ENCODE measurements at places on chromosomes 6 and 20. TPM values are rescaled to one million over a fixed set of nuclear protein-coding genes. Genes with fewer than 3 reads are reported as not detected.
A peak's percentile ranks its signal among the peaks of the same experiment; 100 is the strongest.

GRCh38 chr20:21661488-21662055, 43.9 kb upstream of the PAX1 start:
- H3K4me1 ChIP-seq = 0 out of 2 replicates have a peak, but pooled peaks cover 3% of the 10 kb centered on the region
- no peak overlapping the region for H3K27ac ChIP-seq
- peaks cover 3% of the 10 kb centered on the region for H3K27me3 ChIP-seq
- no peaks in the 10 kb centered on the region for H3K36me3 ChIP-seq
- no peak for DNase-seq

- H3K27ac ChIP-seq = no peak overlapping the region
- H3K4me1 ChIP-seq = peaks cover 8% of the 10 kb centered on the region
- H3K36me3 ChIP-seq = no peaks in the 10 kb centered on the region
- no peak for DNase-seq
These were observed 127.5 kb downstream of the CEP57L1 start for GRCh38 chr6:109222848-109223247.

GRCh38 chr20:46296526-46297250, 11.6 kb downstream of the CDH22 start:
- no peak overlapping the region for H3K4me3 ChIP-seq
- peaks cover 13% of the 10 kb centered on the region for H3K4me1 ChIP-seq
- peaks cover 3% of the 10 kb centered on the region for H3K27me3 ChIP-seq
- DNase-seq = no peak
- no peak overlapping the region for H3K27ac ChIP-seq

DNA sequence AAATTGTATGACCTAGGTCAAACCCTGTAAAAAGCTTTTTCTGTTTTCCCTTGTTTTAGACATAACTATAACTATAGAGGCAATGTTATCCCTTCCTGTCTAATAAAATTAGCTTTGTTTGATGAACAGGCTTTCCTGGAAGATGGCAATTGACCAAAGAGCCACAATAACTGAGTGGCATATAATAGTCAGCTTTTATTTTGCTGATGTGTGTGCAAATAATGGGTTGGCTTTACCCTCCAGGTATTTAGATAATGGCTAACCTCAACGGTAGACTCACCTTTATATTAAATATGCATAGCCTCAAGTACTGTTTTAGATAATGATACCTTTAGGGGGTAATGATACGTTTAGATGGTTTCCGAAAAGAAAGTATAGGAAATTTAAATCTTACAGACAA, 15.0 kb downstream of the TBXT start:
- H3K36me3 ChIP-seq = peaks cover 13% of the 10 kb centered on the region
- peaks cover 3% of the 10 kb centered on the region for H3K27me3 ChIP-seq
- H3K4me3 ChIP-seq = no peak overlapping the region
- no peak for DNase-seq
- no peak overlapping the region for H3K27ac ChIP-seq
- no peaks in the 10 kb centered on the region for H3K4me1 ChIP-seq

DNA sequence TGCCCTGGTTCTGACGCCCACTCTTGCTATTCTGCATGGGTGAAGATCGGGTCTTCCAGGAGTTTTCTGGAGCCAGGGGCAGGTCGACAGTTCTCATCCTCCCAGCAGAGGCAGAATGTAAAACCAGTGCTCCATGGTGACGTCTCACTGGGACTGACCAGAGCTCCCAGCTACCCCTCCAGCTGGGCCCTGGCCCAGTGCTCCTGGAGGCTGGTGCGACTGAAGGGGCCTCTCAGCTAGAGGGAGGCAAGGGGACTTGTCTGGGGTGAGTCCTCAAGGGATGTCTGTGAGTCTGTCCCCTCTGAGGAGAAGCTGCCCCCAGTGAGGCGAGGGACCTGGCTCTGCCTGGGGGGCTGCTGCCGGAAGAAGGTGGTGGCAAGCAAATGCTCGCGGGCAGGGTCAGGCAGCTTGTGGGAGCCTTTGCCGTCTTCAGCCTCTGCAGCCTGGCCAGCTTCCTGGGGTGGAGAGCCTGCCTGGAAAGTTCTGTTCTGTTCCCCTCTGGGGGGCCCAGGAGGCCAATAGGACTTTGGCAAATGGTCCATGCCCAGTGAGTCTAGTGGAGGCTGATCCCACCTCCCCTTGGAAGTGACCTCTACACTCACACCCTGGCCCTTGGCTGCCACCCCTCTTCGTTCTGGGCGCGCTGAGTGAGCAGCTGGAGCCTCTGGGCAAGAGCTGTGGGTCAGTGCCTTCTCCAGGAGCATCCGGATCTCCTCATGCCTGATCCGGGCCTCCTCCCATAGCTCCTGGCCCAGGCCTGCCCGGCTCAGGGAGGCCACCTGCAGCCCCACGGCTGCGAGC, 47.5 kb downstream of the KIAA1755 start:
- H3K4me3 ChIP-seq = no peak overlapping the region
- no peak overlapping the region for H3K27ac ChIP-seq
- H3K36me3 ChIP-seq = no peaks in the 10 kb centered on the region
- H3K27me3 ChIP-seq = no peaks in the 10 kb centered on the region
- H3K4me1 ChIP-seq = peaks cover under 1% of the 10 kb centered on the region
- DNase-seq = no peak

GRCh38 chr6:128024046-128024445, 123.2 kb upstream of the THEMIS start:
- peaks cover 41% of the 10 kb centered on the region for H3K4me1 ChIP-seq
- 0 out of 2 replicates have a peak overlapping the region, but pooled peaks have one; percentile 59 for H3K27ac ChIP-seq
- no peak for DNase-seq
- H3K27me3 ChIP-seq = no peaks in the 10 kb centered on the region

DNA sequence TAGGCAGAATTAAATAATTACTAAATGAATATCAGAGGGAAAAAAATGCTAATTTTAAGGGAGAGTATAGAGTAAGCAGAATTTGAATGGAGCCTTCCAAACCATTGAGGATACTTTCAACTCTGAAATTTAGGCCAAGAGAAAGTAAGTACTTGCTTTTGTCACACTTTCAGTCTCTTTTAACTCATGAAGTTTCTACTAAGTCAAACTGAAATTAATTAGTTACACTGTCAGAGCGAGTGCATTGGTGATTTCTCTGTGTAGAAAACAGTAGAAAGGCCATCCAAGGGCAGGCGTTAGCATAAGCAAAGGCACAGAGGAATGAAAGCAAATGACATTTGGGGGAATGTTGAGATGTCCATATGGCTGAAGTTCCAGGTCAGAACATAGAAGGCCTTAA, 92.9 kb downstream of the PLEKHG1 start:
- H3K36me3 ChIP-seq = no peaks in the 10 kb centered on the region
- no peak for DNase-seq
- peaks cover 4% of the 10 kb centered on the region for H3K4me1 ChIP-seq

GRCh38 chr6:108835218-108835850, 12.9 kb upstream of the ARMC2 start:
- H3K4me1 ChIP-seq = peaks cover 26% of the 10 kb centered on the region
- DNase-seq = peak; percentile 89
- H3K27me3 ChIP-seq = 0 out of 2 replicates have a peak, but pooled peaks cover 5% of the 10 kb centered on the region
- H3K4me3 ChIP-seq = no peak overlapping the region
- no peak overlapping the region for H3K27ac ChIP-seq

- H3K4me3 ChIP-seq = no peak overlapping the region
- H3K27ac ChIP-seq = no peak overlapping the region
- peaks cover 34% of the 10 kb centered on the region for H3K4me1 ChIP-seq
- no peaks in the 10 kb centered on the region for H3K36me3 ChIP-seq
- H3K27me3 ChIP-seq = peaks cover 38% of the 10 kb centered on the region
These were observed 178.2 kb downstream of the CDH4 start for GRCh38 chr20:61430228-61430624.

GRCh38 chr6:15389084-15389764, 143.4 kb downstream of the JARID2 start:
- no peak overlapping the region for H3K4me3 ChIP-seq
- H3K27me3 ChIP-seq = no peaks in the 10 kb centered on the region
- H3K36me3 ChIP-seq = 0 out of 2 replicates have a peak, but pooled peaks cover 3% of the 10 kb centered on the region
- DNase-seq = no peak
- peak overlapping the region; percentile 20 for H3K27ac ChIP-seq

DNA sequence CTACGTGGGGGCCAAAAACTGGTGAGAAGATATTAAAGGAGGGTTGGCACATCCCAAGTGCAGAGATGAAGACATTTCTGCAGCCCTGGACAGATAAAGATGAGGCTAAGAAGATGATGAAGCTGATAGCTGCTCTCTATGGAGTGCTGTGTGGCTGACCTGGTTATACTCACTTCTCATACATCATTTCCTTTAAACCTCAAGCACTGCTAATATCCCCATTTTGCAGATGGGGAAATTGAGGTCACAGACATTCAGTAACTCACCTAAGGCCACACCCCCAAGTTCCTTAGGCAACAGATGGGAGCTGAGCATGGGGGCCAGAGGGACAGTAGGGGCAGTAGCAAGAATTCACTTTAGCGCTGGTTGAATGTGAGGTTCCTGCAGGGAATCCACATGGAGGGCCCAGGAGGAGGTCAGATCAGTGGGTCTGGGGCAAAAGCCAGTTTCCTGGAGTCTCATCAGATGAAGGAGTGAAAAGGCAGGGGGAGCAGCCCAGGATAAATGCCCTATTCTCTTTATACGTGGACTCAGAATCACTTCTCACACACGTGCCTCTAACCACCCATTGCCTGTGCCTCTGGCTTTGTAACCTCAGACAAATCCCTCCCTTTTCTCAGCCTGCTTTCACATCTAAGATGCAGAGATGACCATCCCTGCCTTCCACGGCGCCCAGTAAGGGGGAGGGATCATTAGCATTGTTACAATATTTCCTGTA, 125.8 kb downstream of the NFATC2 start:
- DNase-seq = no peak
- H3K27me3 ChIP-seq = peaks cover 3% of the 10 kb centered on the region
- no peaks in the 10 kb centered on the region for H3K36me3 ChIP-seq
- peaks cover 20% of the 10 kb centered on the region for H3K4me1 ChIP-seq
- no peak overlapping the region for H3K27ac ChIP-seq
- no peak overlapping the region for H3K4me3 ChIP-seq

- H3K4me1 ChIP-seq = peaks cover 5% of the 10 kb centered on the region
- no peaks in the 10 kb centered on the region for H3K27me3 ChIP-seq
- no peaks in the 10 kb centered on the region for H3K36me3 ChIP-seq
- H3K4me3 ChIP-seq = no peak overlapping the region
- DNase-seq = no peak
These were observed 28.0 kb upstream of the ADGRF5 start for GRCh38 chr6:46949632-46950280.

- DNase-seq = no peak
- peak overlapping the region; percentile 69 for H3K27ac ChIP-seq
- no peaks in the 10 kb centered on the region for H3K27me3 ChIP-seq
- H3K36me3 ChIP-seq = no peaks in the 10 kb centered on the region
- peaks cover 44% of the 10 kb centered on the region for H3K4me1 ChIP-seq
These were observed 105.8 kb downstream of the SLX4IP start for GRCh38 chr20:10540636-10541493.

DNA sequence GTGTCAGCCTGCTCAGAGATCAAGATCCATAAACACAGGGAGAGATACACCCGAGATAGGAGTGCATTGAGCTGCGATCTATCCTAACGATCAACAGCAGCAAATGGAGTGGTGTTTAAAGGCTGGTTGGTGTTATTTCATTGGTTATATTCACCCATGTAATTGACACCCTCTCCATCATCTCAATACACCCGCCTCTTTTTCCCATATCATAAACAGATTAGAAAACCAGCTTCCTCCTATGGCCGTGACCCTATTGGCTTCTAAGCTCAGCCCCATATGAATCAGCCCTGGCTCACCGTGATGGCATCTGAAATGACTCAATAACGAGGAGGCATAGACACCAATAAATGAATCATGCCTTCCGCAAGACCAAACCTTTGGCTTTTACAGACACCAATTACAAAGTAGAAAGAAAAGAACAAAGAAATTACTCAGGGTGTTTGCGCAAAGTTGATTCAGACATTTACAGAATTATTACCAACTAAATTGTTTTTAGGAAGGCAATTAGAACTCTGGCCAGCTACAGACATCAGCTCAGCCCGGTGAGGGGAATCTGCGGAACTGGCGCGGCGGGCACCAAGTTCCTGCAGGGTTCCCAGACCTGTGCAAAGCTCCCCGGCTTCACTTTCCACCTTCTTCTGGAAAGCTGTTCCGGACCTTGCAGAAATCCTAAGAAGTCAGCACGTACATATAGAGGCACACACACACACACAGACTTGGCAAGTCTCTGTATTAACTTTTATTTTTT, 11.5 kb downstream of the PMEPA1 start:
- no peak overlapping the region for H3K4me3 ChIP-seq
- no peak overlapping the region for H3K27ac ChIP-seq
- no peak for DNase-seq
- H3K27me3 ChIP-seq = no peaks in the 10 kb centered on the region
- peaks cover 83% of the 10 kb centered on the region for H3K4me1 ChIP-seq
- no peaks in the 10 kb centered on the region for H3K36me3 ChIP-seq

- peaks cover 31% of the 10 kb centered on the region for H3K4me1 ChIP-seq
- H3K36me3 ChIP-seq = peaks cover 38% of the 10 kb centered on the region
- no peak overlapping the region for H3K27ac ChIP-seq
- peak overlapping the region; percentile 56 for H3K4me3 ChIP-seq
- H3K27me3 ChIP-seq = peaks cover 16% of the 10 kb centered on the region
These were observed 932 bp upstream of the EZR start for GRCh38 chr6:158819977-158820622.

DNA sequence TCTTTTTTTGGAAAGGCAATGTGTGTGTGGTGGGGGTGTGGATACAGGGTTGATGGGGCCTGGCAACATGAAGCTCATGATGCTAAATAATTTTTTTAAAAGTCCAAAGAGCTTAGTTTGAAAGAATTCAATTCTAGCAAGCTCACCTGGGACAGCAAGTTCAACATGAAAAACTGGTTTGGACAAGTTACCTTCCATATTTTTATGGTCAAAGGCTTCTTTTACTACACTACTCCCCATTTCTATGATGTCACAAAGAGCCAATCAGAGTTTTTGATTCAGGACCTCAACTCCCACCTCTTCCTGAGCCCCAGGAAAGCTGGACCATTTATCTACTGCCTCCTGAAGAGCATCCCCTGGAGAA, 66.1 kb upstream of the CTNNBL1 start:
- no peak overlapping the region for H3K27ac ChIP-seq
- H3K4me1 ChIP-seq = peaks cover 3% of the 10 kb centered on the region
- no peaks in the 10 kb centered on the region for H3K36me3 ChIP-seq
- H3K27me3 ChIP-seq = peaks cover 24% of the 10 kb centered on the region
- DNase-seq = no peak

DNA sequence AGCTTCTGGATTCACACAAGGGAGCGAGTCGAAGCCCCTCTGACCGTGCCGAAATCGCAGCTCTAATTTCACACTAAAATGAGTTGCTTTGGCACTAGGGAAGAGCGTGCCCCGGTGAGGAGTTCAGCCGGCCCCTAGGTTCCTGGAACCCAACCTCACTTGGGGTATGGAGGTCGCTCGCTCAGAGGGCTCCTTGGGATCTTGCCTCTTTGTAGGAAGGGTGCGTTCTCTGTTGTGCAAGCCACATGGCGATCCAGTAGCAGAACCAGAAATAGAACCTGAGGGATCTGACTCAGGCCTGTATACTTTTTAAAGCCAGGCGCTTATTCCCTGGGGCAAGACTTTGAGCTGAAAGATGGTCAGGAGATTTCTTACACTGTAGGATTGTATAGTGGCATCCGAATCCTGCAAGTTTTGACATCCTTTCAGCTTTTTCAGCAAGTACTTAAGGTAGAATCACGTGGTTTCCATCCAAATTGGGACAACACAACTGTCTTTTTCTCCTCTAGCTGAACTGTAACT, 861 bp upstream of the RALGAPA2 start:
- H3K36me3 ChIP-seq = no peaks in the 10 kb centered on the region
- H3K27me3 ChIP-seq = no peaks in the 10 kb centered on the region
- H3K27ac ChIP-seq = peak overlapping the region; percentile 94
- peak; percentile 26 for DNase-seq
- peak overlapping the region; percentile 77 for H3K4me3 ChIP-seq
- peaks cover 17% of the 10 kb centered on the region for H3K4me1 ChIP-seq

The ASIP gene
- not detected for total RNA-seq

The PLTP gene
- 133 TPM for total RNA-seq

The KIAA1755 gene
- total RNA-seq = 0.16 TPM

The RFX6 gene
- total RNA-seq = 0.11 TPM

The DOK5 gene
- total RNA-seq = 10.1 TPM

The CGA gene
- total RNA-seq = not detected

The LINC00237 gene
- 0.78 TPM for total RNA-seq

The NRSN1 gene
- not detected for total RNA-seq

All from WTC11 (cell line).